ENCODE measurements at places on chromosomes 1 and 21.

DNA sequence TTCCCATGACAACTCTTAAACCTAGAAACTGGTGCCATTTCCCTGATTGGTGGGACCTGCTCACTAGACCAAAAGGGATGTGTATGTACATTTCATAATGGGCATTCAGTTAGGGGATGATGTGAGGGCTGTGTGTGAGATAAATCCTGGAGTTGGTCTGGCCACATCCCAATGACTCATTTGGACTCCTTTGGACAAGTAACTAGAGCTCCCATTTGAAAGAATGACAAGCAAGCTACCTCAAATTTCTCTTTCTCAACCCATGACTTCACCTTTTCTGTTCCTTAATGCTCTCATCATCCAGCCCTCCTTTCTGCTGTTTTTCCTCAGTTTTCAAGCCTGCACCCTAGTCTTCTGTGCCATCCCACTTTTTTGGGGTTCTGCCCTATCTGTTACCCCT, 27.9 kb downstream of the EBNA1BP2 start:
- peak; percentile 27 for DNase-seq

GRCh38 chr21:25791319-25791718, 56.5 kb downstream of the GABPA start:
- DNase-seq: no peak

DNA sequence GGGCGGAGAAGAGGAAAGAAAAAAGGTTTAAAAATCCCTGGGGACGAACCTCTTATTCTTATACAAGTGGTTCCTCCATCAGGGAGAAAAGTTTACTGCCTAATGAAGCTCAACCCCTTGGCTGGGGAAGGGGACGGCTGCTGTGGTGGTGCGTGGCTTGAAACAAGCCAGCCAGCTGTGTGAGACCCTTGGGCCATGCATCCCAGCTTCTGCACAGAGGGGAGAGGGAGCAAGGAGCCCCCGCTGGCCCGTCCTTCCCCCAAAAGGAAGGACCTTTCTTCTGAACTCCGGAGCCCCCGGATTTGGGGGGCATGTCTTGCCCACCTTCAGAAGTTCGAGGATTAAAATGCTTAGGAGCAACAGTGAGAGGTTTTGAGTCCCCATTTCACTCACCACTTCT, 67.3 kb downstream of the STUM start:
- no peak for DNase-seq

DNA sequence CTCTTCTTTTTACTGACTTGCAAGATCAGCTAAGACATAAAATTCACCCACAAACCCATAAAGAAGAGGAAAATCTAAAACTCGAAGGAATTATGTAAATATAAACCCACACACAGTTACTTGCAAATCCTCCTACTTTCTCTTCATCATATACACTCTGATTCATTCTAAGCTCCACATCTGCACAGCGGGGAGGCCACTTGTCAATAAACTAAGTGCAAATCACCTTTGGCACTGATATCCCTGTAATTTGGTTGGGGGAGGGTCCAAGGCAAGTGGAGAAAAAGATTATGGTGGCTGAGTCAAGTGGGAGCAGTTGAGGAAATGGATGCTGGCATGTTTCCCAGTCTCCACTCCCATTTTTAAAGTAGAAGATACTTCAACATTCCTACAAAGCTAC, 596.5 kb downstream of the MATN1 start:
- DNase-seq: no peak

- no peak for DNase-seq
Measured at GRCh38 chr1:117241512-117241911, 30.8 kb upstream of the VTCN1 start.
